NCI-H460 (cell line): ENCODE measurements at places on chromosomes 6 and 20.

- DNase-seq: no peak
These were observed 120.7 kb downstream of the TTLL2 start for GRCh38 chr6:167445568-167445967.

- DNase-seq: no peak
These were observed 45.2 kb downstream of the PLCG1 start for GRCh38 chr20:41182296-41183212.

DNA sequence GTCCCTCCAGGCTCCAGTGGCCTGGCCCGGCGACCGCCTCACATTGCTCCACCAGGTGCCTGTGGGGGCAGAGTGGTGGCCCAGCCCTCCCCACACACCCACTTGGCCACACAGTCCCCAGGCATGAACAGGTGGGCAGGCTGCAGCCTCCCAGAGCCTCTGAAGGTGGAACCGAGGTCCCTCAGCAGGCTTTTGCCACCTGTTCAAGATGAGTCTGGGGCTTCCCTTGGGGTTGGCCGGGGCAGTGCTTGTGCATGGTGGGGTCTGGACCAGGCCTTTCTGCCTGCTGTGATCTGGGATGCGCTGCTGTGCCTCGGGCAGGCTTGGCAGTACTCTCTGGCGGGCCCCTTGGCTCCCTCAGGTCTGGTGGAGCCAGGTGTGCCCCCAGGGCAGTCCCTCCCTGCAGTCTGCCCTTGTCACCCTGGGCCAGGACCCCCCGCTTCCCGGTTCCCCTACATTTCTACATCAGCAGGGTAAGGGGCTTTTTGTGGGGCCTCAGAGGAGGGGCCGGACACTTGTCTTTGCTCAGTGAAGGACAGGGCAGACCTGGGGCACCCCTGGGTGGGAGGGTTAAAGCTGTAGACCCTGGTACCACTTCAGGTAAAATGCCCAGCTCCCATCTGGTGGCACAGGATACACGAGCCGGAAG lies 2.7 kb upstream of the COL9A3 start:
- no peak for DNase-seq

GRCh38 chr6:26500102-26500501 lies at the start of gene BTN1A1:
BTN1A1 (plus strand) TSS chr6:26500303; CDS start chr6:26501287, 984 bp downstream.
- no peak for DNase-seq
